ENCODE measurements at places on chromosomes 11 and 22. TPM values are rescaled to one million over a fixed set of nuclear protein-coding genes. Genes with fewer than 3 reads are reported as not detected.

The C11orf54 gene
- 13.5 TPM for total RNA-seq

The KRTAP5-7 gene
- not detected for total RNA-seq

The BARX2 gene
- not detected for total RNA-seq

The SCGB2A2 gene
- total RNA-seq: not detected

The IGSF22 gene
- not detected for total RNA-seq

The CBLIF gene
- total RNA-seq: not detected

The RAB30 gene
- total RNA-seq: 6.7 TPM

The OR52H1 gene
- total RNA-seq: not detected

The SAA2 gene
- total RNA-seq: not detected

The FAM180B gene
- not detected for total RNA-seq
